ENCODE measurements at places on chromosomes 1 and 21.

DNA sequence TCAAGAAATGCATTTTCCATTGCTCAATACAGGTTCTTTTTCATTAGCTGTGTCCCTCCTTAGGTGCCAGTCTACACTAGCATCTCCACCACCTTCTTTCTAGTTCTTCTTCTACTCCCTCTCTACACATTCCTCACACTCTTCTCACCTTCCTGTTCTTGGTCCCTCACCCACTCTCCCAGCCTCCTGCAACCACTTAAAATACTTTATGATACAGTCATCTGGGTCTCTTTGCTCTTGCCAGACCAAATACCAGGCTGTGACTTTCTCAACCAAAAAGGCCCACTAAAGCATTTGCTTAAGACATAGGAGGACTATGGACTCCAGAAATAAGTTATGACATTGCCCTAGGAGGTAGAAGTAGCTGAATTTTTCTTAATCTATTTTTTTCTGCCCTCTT is 35.1 kb downstream of the PIGM start:
- DNase-seq: no peak

- no peak for DNase-seq
Measured at GRCh38 chr21:45498646-45499000, 43.6 kb downstream of the SLC19A1 start.

DNA sequence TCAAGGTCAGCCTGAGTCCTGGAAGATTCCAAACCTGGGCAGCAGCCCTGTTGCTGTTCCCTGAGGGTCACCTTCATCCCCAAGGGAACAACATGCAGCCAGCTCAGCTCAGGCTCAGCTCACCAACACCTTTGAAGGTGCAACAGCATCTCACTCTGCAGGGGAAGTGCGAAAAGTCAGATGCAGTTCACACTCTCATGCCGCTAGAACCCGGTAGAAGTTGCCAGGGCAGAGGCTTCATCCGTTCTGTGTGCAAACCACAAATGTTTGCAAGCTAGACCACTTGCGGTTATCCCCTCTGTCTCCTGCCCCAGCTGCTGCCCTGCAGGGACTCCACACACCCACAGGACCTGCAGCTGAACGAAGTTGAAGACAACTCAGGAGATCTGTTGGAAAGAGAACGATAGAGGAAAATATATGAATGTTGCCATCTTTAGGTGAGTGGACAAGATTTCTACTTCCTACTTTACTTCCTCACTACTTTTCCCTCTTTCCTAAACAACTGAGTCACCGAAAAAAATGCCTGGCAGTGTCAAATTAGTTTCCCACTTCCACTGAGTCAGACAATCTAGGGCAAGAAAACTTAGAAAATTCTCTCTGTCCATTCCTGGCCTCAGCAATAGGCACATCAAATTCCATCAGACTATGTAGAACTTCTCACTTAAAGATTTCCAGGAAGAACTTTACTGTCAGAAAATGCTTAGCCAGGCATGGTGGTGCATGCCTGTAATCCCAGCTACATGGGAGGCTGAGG is 1.8 kb upstream of the FCRL6 start:
- DNase-seq: no peak

DNA sequence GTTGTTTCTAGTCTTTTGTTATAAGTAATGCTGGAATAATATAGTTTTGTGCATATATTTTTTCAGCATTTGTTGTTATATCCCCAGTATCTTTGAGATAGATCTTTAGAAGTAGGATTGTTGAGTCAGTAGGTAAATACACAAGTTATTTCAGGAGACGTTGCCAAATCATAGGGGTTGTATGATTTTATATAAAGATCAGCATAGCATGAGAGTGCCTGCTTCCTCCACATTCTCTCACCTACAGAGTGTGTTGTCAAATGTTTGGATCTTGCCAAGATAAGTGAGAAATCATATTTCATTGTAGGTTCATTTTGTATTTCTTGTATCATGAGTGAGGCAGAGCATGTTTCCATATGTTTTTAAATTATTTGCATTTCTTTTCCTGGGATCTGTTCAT is 24.6 kb downstream of the MIA3 start:
- no peak for DNase-seq

GRCh38 chr1:198340139-198340538 is 183.3 kb downstream of the NEK7 start:
- DNase-seq: no peak

- DNase-seq: no peak
Measured at GRCh38 chr1:174448531-174448883, 743 bp downstream of the GPR52 start.

DNA sequence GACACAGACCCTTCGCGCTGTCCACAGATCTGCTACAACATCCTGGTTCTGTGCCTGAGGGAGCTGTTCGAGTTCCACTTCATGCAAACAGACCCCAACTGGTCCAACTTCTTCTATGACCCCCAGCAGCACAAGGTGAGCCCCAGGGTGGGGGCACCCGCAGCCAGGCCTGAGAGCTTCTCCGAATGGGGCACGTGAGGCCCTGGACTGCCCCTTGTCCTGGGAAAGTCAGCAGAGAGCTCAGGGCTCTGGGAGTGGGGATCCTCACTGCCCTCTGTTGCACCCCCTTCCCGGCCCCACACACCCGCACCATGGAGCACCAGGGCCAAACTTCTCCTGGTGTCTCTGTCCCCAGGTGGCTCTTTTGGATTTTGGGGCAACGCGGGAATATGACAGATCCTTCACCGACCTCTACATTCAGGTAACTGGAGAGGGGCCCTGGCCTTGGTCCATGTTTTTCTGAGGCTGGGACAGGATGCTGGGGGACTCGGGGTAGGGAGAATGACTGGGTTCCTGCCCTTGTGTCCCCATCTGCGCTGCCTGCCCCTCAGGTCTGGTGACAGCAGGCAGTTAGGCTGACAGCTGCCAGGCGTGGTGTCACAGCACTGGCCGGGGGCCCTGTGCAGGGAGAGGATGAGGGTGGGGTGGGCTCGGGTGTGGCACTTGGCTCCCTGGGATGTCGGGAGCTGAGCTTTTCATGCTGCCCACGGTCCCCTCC is 44.6 kb downstream of the COQ8A start:
- no peak for DNase-seq

- DNase-seq: peak; percentile 31
Measured at GRCh38 chr1:202625416-202626360, 84.6 kb downstream of the SYT2 start.

- no peak for DNase-seq
Measured at GRCh38 chr1:32984090-32984454, 19.5 kb upstream of the RNF19B start.

DNA sequence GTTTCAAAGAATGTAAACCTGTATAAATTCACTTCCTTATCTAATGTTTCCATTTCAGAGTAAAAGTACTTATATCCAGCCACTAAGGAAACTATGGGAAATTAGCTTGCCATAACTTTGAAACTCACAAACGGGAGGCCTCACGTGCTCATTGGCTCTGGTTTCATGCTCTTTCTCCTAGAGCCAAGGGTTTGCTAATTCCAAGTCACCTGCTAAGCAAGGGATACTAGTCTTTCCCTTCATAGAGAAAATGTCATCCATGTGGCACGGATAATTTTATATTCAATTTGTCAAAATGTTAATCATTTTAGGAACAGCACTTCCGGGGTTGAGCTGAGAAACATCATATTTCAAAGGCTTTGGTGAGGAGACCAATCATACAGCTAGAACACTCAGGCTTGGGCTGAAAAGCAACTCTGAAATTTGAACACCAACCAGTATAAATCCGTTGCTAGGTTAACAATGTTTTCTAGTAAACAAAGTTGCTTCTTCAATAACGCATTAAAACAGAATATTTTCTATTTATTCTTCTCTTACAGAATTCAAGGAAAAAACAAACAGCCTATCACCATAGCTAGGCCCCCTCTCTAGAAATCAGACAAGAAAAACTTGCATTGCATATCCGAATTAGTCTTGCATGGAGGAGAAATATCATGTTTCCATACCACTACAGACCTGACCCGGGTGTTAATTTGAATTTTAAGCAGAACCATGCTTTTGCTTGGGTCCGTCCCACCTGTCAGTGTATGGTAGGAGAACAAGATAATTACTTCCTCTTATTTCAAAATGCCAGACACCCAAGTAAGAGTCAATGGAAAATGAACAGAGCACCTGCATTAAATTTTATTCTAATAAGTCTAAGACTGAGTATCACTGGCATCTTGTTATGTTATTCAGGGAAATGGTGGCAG is 196.1 kb upstream of the ESRRG start:
- DNase-seq: no peak

- no peak for DNase-seq
Measured at GRCh38 chr1:94425821-94426484, 7.8 kb downstream of the ABCD3 start.

Data from T-helper 17 cell (primary cell).